Endothelial cell (in vitro differentiated cells): ENCODE measurements at places on chromosomes 12 and 14.
A peak's percentile ranks its signal among the peaks of the same experiment; 100 is the strongest.

GRCh38 chr12:65638324-65638723, 186.0 kb upstream of the HMGA2 start:
- DNase-seq: no peak

DNA sequence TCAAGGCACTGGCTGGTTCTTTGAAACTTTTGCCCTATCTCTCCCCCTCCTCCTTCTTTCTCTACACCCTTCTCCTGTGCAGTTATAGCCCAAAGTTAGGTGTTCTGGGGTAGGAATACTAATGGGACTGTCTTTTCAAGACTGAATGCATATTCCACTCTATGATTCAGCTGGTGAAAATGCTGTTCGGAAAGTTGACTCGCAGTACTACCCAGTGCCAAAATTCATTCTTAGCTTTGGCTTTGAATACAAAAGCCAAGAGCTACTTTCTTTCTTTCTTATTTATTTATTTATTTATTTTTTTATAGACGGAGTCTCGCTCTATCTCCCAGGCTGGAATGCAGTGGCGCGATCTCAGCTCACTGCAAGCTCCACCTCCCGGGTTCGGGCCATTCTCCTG, 249.2 kb downstream of the ETNK1 start:
- no peak for DNase-seq

DNA sequence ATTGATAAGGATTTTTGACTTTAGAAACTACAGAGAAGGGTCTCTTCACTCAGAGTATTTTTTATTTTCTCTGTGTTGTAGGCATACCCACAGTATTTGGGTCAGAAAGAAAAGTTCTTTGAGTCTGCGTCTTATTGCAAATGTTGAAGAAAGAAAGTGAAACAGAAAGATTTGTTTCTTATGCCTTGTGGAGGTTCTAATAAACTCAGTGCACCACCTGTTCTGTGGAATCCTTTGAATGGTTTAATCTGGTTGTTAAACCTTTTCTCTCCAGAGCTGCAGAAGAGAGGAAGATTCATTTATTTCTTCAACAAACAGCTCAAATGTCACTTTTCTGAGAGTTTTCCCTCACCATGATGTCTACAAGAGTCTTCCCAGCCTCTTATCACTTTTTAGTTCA, 146.6 kb upstream of the PLEKHG7 start:
- DNase-seq: no peak

GRCh38 chr12:13376610-13377373, 180.3 kb downstream of the EMP1 start:
- no peak for DNase-seq

GRCh38 chr14:38669027-38669426, 413.1 kb upstream of the CLEC14A start:
- no peak for DNase-seq

- DNase-seq: peak; percentile 52
Observed at GRCh38 chr14:76924371-76925096, 98.3 kb downstream of the LRRC74A start.

DNA sequence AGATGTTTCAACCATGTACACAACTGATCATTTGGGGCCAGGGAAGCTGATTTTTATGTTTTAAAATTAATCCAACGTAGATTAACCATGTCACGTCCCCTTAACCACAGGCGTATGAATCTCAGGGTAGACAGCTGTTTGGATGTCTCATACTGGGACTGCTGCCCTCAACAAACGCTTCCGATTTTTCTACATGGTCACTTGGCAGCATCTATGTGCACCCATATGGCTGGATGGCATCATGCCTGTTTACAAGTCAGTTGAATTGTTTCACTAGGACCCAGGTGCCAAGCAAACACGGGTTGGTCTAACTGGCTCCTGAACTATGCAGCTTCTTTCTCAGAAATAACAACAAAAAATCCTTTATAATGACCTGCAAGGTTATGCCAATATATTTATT, 393.8 kb downstream of the NPAS3 start:
- no peak for DNase-seq

- DNase-seq: no peak
Observed at GRCh38 chr12:67137256-67137655, 131.9 kb upstream of the CAND1 start.

DNA sequence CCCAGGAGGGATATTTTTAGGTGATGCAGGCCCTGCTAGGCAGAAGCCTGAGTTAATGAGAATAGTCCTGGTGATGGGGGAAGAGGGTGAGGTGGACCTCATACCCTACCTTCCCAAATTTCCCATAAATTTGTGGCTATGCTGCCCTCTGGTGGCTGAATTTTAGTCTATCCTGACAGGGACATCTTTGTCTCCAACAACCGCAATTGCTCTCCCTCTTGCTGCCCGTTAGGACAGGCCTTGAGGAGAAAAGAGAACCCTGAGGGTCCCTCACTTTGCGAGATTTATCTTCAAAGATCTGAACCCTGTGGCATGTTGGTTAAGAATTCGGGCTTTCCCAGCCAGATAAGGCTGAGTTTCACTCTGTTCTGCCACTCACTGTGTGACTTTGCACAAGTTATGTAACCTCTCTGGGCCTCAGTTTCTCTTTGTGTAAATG, 9.8 kb upstream of the ZNF385A start:
- peak; percentile 65 for DNase-seq

GRCh38 chr14:21894003-21894897, 220.6 kb upstream of the OR4E1 start:
- DNase-seq: peak; percentile 56

DNA sequence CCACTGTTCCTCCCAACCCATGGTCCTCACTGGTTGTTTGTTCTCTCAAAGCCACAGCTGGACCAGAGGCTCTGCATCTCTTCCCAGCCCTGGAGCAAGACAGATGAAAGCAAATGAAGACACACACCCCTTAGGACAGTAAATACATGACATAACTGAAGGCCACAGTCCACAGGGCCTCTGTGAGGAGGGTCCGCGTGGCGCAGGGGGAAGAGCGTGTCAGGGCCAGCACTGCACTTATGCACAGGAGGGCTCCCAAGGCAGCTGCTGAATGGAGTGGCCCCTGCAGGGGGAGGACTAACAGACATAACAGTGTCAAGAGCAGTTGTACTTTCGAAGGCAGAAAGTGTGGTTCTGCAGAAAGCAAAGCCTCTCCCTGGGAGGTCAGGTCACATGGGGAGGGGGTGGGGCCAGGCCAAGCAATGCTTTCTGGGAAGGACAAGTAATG, 79.9 kb downstream of the CHGA start:
- DNase-seq: no peak

- DNase-seq: no peak
Observed at GRCh38 chr14:53450871-53451270, 297.7 kb upstream of the DDHD1 start.

DNA sequence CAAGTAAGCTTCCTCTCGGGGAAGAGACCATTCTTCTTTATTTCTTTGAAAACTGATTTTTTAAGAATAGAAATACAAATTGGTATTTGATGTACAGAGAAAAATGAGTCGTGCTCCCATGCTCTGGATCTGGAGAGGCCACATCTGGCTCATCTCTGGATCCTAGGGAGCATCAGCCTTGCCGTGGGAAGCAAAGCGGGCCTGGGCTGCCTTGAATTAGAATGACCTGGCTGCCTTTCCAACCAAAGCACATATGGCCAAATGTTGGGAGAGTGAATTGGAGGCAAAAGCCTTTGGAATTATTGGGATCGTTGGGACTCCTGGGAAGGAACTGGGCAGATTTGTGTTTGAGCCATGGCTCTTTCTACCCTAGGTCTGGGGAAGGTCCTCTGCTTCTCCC, 80.0 kb downstream of the SLC25A47 start:
- DNase-seq: no peak

DNA sequence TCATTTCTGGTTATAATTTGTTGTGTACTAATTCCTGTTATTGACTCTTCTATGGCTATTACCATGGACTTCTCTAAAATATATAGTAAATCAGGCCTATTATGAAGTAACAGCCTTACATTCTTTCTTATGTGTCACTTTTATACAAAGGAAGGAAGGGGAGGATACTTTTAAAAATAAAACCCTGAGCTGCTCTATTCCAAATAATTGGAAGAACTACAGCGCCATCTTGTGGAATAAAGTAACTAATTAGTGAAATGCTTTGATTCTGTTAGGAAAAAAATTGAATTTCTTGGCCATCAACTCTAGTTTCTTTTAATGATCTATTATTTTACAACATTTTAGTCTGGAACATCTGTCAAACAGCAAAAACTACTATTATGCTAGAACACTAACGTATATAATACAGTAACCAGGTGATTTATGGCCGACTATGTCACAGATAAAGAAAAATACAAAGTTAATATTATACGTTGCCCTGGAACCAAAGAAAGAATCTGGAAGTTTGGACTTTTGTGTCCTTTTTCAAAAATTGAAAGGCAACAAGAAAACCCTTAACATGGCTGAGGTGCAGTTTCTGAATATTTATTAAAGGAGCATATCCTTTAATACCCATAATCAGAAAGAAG, 55.0 kb upstream of the NELL2 start:
- no peak for DNase-seq

DNA sequence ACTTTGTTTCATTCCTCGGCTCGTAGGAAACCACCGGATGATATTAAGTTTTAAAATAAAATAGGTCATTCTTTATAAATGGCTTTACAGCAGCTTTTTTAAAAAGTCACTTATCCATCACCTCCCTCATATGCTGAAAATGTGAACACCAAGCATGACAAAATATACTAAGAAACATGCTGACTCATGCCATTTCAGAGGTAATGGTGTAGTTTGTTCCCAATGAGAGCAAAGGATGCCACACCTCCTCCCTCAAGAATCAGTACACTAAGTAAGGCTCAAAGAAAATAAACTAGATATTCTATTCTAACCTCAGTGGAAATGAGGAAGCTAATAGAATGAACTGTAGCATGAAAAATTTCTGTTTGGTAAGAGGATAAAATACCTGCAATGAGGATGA, 5.5 kb upstream of the DIO2 start:
- DNase-seq: no peak

DNA sequence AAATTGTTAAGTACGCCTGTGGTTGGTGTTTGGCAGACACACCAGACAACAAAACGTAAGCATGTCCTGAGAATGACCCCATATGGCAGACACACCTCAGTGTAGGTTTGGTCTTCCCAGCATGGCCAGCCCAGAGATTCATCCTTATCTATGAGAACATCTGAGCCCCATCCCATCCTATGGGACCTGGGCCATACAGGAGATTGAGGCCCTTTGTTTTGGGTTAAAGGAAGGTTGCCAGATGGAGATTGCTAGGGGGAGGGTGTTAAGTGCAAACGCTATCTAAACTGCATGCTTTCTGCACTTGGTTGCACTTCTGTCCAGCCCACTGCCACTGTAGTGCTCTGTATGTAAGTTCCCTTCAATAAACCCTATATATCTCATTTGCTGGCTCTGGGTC, 4.1 kb upstream of the PCNX4 start:
- DNase-seq: no peak

DNA sequence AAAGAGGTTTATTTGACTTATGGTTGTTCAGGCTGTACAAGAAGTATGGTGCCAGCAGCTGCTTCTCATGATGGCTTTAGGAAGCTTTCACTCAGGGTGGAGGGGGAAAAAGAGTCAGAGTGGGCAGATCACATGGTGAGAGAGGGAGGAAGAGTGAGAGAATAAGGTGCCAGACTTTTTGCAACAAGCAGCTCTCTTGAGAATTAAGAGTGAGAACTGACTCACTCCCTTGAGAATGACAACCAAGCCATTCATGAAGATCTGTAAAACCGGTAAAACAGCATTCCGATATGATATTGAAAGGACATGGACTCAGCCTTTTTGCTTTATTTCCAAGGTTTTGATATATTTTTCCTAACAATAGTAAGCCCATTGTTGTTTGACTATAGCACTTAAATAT, 501.2 kb downstream of the GALC start:
- DNase-seq: no peak

DNA sequence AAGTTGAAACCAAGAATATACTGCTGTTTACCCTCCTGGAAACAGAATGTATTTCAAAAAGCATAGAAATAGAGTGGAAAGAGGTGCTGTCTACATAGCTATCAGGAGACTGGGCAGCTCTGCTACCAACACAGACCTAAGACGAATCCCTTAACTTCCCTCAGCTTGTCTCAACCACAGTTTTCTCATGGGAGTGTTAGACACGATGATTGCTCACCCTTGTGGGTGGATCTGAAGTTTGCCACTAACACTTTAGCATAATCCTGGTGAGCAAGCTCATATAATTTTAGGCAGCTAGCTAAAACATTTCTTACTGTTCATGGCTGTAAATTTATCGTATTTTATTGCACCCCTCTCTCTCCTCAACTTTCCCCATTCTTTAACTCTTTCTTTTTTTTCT, 38.5 kb downstream of the C12orf75 start:
- no peak for DNase-seq

DNA sequence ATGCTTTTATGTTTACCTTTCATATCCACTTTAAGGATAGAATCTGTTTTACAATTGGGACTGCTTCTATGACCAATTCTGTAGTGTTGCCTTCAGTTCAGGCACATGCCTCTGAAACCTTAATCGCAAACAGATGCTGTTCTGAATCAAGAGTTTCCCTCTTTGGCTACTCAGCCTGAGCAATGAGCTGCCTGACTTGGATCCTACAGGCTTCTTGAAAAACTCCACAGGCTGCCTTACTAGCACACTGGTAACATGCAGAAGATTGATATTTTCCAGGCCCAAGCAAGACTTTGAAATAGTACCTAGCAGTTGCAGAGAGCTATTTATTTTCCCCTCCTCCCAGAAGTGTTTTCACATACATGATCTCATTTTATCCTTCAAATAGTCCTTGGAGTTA, 34.8 kb upstream of the PMCH start:
- DNase-seq: no peak

DNA sequence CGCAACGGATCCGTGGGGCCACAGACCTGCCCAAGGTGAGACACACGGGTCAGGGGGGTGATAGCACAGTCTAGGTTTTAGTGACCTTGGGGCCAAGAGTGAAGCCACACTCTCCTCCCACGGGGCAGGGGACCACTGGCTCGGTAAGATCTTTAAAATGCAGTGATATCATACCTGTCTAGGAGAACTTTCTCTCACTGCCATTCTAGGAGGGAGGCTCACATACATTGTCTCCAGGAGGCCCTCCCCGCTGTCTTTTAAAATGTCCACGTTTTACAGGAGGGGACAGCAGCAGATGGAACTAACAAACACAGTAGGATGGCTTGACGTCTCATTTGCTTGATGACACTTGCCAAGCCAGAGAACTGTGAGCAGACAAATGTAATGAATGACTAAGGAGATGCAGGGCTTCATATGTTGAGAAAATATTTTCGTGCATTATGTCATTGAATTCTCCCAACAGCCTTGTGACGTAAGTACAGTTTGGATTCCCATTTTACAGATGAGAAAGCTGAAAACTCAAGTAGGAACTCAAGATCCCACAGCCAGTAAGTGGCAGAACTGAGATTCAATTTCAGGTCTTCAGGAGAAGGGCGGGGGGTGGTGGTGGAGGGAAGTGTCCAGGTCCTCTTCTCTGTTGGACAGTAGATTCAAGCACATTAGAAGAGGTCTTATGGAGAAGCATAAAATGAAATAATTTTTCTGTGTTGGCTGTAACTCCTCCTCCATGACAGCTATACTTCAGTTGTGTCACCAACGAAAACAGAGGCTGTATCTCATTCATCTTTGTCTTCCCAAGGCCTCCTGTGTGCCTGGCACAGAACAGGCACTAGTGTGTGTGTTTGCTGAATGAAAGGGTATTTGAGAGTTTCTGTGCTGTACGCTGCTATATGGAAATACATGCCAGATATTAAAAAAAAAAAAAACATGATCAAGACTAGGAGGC, 2.1 kb downstream of the VASH1 start:
- no peak for DNase-seq
